ENCODE measurements at places on chromosomes 3 and 15.

GRCh38 chr3:166809520-166809919 is 570.6 kb downstream of the ZBBX start:
- ATAC-seq: no peak

DNA sequence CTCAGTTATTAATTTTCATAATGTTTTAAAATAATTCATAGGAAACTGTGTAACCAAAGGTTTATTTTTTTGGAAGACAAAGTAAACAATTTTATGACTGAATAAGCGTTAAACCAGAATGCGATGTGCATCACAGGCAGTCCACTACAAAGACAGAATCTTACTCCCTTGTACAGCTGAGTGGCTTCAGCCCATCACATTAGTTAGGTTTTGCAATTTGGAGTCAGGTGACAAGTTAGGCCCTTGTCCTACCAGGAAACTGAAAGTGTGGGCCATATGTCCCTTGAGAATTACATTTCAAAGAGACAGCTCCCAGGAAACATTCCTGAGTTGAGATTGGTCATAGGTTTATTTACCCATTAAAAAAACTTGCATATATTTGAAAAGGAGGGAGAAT is 156.3 kb downstream of the MEX3B start:
- ATAC-seq: no peak

DNA sequence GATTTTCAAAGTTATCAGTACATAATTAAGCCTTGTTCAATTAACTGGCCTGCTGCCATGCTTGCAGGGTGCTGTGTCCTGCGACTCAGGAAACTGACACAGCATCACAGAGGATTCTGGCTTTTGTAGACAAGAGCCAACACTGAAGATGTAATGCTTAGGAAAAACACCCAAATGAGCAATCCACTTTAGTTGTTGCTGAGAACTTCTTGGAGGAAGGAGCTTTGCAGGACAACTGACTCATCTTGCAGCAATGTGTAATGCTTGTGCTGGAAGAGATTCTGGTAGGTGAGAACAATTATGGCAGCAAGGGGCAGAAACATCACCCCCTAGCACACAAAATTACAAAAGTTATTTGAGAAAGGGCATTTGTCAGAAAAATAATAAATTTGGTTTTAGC is 67.6 kb downstream of the NLGN1 start:
- ATAC-seq: no peak

DNA sequence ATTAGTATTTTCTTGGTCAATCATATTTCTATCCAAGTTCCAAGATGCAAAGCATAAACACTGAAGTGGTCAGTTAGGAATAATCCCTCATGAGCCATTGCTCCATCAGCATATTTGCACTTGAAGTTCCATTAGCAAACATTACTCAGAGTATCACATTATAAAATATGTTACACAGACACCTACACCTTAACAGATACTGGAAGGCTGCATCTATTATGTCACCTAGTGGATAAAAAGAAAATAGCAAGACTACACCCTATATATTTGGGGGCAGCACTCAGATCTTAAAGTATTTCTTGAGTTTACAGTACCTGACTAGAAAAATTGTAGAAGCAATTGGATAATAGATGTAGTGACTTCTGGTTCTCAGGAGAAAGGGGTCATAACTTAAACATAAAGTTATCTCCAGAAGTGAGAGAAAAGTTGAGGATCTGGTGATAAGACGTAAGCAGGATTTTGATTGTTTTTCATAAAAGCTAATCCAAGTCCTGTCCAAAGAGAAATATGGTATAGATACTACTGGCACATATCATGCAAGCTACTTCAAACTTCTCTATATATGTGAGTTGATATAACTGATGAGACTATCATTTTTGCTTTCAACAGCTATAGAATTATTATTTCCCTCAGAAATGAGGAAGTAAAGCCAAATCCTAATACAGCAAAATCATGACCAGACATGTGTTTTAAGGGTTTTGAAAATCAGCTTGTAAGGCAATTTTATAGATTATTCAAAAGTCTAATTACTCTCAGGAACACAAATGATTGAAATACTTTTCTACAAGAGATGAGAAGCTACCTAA is 422.2 kb downstream of the GBE1 start:
- no peak for ATAC-seq

DNA sequence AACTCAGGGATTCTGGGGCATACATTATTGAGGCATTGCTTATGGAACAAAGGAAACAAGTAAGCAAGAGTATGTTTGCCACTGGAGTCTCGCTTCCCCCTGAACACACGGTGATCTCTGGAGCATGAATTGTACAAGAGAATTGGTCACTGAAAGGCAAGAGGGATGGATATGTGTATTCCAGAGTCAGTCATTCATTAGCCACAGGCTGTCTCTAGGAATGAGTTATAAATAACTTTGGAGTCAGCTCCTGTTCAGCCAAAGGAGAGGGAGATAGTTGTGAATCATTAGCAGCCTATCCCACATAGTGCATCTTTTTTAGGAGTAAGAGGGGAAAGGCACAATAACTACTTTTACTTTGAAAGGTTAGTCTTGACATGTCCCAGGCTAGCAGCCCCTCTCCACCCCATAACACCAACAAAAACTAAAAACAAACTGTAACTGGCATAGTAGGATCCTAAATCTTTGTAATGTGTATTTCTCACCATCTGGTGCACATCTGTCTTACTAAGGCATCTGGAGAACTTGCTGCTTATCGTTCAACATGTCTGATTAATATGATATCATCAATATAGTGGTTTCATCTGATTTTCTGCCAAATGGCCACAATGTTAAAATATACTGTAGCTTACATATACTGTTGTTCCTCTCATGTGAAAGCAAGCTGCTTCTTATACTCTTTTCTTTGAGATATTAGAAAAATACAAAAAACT is 462.2 kb downstream of the GRM7 start:
- no peak for ATAC-seq
